ENCODE measurements at places on chromosomes 7 and 10. TPM values are rescaled to one million over a fixed set of nuclear protein-coding genes. Genes with fewer than 3 reads are reported as not detected.

Gene ACSM6
- not detected for total RNA-seq

Gene BTBD16
- not detected for total RNA-seq

DNA sequence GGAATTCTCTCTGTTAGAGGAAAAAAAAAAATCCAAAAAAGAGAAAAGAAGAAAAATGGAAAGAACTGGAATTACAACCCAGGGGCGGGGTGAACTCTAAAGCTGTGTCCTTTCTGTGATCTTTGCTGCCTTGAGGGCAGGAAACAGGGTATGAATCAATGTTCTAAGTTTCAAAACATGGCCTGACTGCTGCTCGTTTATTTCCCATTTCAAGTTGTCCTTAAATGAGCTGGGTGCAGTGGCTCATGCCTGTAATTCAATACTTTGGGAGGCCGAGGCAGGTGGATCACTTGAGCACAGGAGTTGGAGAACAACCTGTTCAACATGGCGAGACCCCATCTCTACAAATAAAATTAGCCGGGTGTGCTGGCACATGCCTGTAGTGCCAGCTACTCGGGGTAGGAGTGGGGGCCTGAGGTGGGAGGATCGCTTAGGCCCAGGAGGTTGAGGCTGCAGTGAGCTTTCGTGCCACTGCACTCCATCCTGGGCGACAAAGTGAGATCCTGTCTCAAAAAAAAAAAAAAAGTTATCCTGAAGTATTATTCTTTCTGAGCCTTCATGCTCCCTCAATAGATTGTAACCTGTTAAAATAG lies 24.7 kb upstream of the TFAM start:
- H3K4me1 ChIP-seq: no peaks in the 10 kb centered on the region
- DNase-seq: no peak
- H3K4me3 ChIP-seq: no peak overlapping the region
- H3K27me3 ChIP-seq: no peaks in the 10 kb centered on the region
- no peak overlapping the region for H3K27ac ChIP-seq
- H3K36me3 ChIP-seq: no peaks in the 10 kb centered on the region

Gene FFAR4
- 0.31 TPM for total RNA-seq

DNA sequence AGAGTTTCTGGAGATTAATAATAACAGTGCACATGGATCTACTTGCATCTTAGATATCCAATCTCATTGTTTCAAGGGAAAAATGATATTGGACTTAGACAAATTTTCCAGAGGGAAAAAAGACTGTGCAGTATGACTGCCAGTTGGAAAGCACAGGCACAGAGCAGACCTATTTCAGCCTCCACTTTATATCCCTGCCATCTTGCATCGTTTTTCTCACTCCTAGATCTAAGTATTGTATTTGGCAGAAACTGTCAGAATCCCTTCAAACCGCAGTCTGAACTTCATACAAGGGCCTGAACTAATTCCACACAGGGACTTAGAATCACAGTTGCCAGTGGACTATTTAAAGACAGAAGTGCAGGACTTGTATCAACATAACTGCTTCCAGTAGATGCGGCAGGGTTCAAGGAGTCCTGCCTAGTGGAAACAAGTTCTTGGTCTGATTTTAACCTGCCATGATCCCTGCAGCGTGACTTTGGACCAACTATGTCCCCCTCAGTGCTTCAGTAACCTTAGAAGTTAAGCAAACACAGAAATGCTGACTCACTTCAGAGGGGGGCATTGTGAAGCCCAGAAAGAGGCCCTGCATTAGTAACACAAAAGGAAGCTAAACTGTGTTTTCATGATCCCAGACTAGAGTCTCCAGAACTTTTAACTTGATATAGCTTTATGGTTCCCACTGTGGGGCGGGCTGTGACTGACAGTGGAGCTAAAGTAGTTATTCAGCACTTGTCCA lies 95.7 kb upstream of the PALS2 start:
- H3K4me3 ChIP-seq: no peak overlapping the region
- H3K27ac ChIP-seq: peak overlapping the region; percentile 11
- peak; percentile 72 for DNase-seq
- H3K27me3 ChIP-seq: no peaks in the 10 kb centered on the region

DNA sequence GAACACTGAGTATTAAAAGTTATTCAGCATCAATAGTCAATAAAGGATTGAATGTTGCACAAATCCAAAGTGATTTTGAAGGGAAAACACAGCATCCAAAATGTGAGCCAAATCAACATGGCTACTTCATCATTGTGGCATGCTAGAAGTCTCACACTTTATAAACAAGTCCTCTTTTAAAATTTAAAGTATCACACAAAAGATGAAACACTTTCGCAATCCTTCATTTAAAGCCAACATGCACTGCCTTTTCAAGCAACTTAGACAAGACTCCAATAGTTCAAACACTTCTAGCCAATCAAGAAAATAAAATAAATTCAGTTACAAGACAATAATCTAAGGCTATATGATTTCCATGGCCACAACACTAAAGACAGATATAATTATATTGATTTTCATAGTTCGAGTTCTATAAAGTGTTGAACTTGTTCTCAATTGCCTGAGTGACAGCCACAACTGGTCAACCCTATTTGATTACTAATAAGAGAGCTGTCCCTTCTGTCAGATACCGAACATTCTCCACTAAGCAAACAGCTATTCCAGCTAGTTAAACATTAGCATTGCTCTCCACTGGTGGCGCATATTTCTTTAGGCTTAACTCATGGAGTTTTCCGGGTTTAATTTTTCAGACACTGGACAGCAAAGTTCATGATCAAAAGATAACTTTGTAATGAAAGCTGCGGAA lies 8.3 kb downstream of the EBF3 start:
- DNase-seq: no peak
- peaks cover 18% of the 10 kb centered on the region for H3K27me3 ChIP-seq
- peaks cover 53% of the 10 kb centered on the region for H3K4me1 ChIP-seq
- peak overlapping the region; percentile 88 for H3K27ac ChIP-seq
- no peaks in the 10 kb centered on the region for H3K36me3 ChIP-seq
- H3K4me3 ChIP-seq: no peak overlapping the region

DNA sequence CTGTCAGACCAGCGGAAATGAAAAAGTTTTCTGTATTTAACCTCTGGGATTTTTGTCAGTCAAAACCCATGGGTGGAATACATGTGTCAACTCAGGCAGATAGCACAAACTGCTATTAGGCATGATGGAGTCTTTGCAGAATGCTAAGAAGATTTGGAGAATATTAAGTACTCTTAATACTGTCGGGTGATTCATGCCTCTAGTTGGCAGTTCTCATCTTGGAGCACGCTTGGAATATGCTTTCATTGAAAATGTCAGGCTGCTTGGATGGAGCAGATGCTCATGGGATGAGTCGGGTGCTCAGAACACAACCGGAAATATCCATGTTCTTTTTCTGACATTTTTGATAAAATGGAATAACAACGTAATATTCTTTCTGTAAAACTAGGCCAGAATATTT lies 27.6 kb upstream of the PRKG1 start:
- H3K4me1 ChIP-seq: no peaks in the 10 kb centered on the region
- DNase-seq: no peak
- no peak overlapping the region for H3K4me3 ChIP-seq
- H3K36me3 ChIP-seq: no peaks in the 10 kb centered on the region
- no peak overlapping the region for H3K27ac ChIP-seq

Gene PALD1
- total RNA-seq: 4.9 TPM

Gene PON1
- not detected for total RNA-seq

Gene GSTK1
- 270 TPM for total RNA-seq

DNA sequence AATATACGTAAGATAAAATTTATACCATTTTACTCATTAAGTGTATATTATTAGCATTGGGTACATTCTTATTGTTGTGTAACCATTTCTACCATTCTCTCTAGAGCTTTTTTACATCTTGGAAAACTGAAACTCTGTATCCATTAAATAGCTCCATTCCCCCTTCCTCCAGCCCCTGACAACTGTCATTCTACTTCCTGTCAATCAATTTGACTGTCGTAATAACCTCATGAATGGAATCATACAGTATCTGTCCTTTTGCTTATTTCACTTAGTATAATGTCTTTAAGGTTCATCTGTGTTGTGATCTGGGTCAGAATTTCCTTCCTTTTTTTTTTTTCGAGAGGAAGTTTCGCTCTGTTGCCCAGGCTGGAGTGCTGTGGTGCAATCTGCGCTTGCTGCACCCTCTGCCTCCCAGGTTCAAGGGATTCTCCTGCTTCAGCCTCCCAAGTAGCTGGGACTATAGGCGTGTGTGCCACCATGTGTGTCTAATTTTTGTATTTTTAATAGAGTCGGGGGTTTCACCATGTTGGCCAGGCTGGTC lies 15.6 kb downstream of the ZRANB1 start:
- no peaks in the 10 kb centered on the region for H3K4me1 ChIP-seq
- no peak overlapping the region for H3K27ac ChIP-seq
- no peaks in the 10 kb centered on the region for H3K36me3 ChIP-seq

DNA sequence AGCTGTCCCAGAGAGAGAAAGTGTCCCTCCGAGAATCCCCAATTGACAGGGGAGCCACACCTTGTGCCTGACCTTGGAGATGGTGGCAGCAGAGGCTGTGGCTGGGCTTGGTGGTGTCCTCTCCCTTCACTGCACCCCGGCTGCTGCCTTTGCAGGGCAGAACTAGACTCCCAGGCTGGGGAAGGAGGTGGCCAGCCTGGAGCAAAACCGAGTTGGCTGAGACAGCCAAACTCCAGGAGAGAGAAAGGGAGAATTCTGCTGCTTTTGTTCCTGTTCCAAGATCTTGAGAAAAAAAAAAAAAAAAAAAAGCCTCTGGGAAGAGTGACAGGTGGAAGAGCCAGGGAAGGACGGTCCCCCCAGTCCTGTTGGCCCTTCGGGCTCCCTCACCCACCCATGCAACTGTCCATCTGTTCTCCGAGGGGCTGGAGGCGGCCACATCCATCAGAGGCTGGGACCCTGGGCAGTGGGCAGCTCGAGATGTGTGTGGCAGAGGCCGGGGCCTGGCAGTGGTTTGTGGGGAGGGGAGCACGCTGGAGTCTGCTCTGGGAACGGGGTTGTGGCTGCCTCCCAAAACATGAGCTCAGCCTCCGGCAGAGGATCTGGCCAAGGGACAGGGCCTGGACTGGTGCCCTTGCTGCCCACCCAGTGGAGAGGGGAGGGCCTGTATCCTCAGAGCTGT lies 35.5 kb downstream of the CLIP2 start:
- DNase-seq: no peak
- no peaks in the 10 kb centered on the region for H3K36me3 ChIP-seq
- H3K4me3 ChIP-seq: no peak overlapping the region
- H3K27ac ChIP-seq: no peak overlapping the region
- peaks cover 7% of the 10 kb centered on the region for H3K4me1 ChIP-seq

DNA sequence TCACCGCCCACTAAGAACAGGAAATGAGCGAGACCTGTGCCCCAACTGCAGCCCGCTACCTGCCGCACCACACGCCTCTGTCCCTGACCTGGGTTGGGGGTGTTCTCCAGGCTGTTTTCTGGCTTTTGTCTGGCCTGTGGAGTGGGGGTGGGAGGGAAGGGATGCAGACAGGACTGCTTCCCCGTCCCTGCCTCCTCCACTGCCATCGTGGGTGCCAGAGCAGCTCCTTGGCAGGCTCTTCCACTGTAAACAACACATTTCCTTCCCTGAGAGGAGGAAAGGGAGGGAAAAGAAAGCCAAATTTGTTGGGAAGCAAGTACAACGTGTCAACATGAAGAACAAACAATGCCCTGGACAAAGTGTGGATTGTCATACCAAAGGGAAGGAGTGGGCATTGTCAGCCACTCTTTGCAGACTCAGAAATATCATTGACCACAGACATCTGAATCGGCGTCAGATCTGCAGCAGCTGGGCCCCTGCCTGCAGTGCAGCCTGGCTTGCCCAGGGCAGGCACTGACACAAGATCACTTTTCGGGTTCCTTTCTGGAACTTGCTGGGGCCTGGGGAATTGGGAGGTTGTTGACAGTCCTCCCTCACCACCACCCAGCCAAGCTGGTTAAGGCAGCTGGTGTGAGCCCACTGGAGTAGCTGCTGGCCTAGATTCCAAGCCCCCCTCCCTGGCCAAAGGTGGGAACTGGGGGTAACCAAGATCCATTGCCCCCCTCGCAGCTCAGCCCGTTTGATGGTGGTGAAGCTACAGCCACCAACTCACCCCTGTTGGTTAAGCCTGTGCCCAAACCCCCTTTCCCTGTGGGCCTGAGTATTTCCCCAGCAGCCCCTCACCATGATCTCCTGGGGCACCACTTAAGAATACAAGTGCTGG lies 22.6 kb upstream of the TRIM8 start:
- H3K4me3 ChIP-seq: no peak overlapping the region
- H3K27me3 ChIP-seq: no peaks in the 10 kb centered on the region
- H3K27ac ChIP-seq: peak overlapping the region; percentile 81
- peaks cover 79% of the 10 kb centered on the region for H3K4me1 ChIP-seq
- DNase-seq: no peak

GRCh38 chr10:54131833-54132232 lies 669.2 kb downstream of the PCDH15 start:
- H3K27ac ChIP-seq: no peak overlapping the region
- H3K4me1 ChIP-seq: no peaks in the 10 kb centered on the region
- no peaks in the 10 kb centered on the region for H3K27me3 ChIP-seq
- H3K4me3 ChIP-seq: no peak overlapping the region

- H3K4me1 ChIP-seq: no peaks in the 10 kb centered on the region
- H3K27me3 ChIP-seq: no peaks in the 10 kb centered on the region
- H3K4me3 ChIP-seq: no peak overlapping the region
- DNase-seq: no peak
- no peaks in the 10 kb centered on the region for H3K36me3 ChIP-seq
Observed at GRCh38 chr7:90165724-90166123, 11.5 kb downstream of the STEAP1 start.

- no peak overlapping the region for H3K4me3 ChIP-seq
- no peaks in the 10 kb centered on the region for H3K27me3 ChIP-seq
- no peak overlapping the region for H3K27ac ChIP-seq
- H3K36me3 ChIP-seq: no peaks in the 10 kb centered on the region
- peak; percentile 46 for DNase-seq
Observed at GRCh38 chr10:118900617-118901016, 128.9 kb upstream of the NANOS1 start.

DNA sequence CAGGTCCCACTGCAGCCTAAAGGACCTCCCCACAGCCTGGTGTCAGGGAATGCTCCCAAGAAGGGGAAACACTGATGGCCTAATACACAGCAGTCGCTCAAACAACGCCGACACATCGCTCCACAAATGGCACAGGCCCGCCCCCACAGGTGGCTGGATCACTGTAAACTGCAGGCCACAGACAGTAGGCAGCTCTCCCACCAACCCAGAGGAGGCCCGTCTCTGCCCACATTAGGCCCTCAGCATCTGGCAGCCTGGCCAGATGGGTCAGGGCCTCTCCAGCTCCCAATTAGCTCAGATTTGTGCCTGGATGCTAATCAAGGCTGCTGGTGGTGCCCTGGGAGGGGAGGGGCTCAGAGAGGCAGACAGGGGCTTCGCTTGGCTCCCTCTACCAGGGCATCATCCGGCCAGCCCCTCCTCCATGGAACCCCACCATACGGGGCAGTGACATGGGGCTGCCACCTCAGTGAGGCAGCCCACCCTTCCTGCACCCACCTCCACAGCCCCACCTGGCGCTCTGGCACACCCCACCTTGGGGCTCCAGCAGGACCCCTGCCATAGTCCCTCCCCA lies 42.7 kb downstream of the CAMK2B start:
- peak; percentile 48 for DNase-seq
- H3K4me3 ChIP-seq: no peak overlapping the region
- no peaks in the 10 kb centered on the region for H3K27me3 ChIP-seq
- no peaks in the 10 kb centered on the region for H3K36me3 ChIP-seq
- no peaks in the 10 kb centered on the region for H3K4me1 ChIP-seq

Measured in right atrium auricular region (tissue), 2 donors.